Suppressor macrophage (primary cell): ENCODE measurements at places on chromosomes 3 and 15.

DNA sequence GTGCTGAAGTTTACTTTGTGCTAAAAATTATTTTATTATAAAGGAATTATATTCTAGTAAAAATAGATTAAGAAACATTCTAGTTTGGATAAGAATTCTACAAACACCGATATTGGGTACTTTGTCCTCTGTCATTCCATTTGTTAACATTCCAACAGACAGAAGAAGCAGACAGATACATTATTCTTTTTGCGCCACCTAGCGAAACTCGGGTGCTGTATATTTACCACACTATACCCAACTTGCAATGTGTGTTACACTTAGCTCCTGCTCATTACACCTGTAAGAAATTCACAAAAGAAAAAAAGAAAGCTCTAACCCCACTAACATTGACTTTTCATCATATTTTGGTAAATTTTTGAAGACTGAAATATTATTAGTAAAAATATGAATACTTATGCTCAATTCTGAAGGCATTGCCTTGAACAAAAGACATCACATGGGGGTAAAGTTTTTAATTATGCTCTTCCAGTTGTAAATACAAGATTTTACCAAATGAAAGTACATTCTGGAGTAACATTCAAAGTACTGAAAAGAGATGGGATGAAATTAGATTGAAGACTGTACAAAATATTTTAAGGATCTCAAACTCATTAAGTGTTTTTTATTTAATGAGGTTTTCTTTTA is 136.5 kb upstream of the MLF1 start:
- peak; percentile 74 for DNase-seq

DNA sequence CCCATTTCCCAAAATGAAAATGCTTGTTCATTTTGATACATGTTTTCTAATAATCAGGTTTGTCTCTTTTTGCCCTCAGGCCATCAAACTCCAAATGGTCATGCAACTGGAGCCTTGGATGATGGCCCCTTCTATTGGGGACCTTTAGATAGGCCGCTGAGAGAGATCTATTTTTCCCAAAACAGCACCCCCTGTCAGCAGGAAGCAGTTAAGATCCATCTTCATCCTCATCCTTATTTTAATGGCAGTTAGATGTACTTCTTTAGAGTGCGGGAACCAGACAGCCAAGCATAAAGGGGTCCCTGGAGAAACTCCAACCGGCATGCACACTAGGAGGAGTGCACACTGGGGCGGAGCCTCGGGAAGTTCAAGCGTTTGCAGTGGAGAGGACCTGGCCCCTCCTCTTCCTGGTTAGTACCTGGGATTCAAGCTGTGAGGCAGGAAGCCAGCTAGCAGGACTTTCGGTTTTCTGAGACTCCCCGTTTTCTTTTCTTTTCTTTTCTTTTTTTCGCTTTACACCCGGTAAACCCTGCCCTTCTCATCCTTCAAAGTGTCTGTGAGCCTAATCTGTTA is 31.9 kb upstream of the STRIT1 start:
- no peak for DNase-seq

DNA sequence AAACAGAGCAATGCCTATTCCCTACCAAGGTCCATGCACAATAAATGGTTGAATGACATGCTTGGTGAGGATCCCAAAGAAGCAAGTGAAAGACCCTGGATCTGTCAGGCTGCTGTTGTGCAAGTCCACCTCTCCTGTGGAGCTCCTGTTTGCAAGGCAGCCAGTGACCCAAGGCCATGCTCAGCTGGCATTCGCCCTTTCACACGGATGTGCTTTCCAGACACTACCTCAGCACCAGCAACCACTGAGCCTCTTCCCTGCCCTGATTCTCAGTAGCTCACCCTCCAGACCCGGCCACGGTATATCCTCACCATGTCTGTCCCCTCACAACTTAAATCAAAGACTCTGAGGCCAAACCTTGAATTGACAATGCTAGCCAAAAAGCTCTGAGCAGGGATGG is 23.3 kb downstream of the WWTR1 start:
- DNase-seq = no peak

- no peak for DNase-seq
These were observed 21.4 kb upstream of the LEO1 start for GRCh38 chr15:51992953-51993352.

DNA sequence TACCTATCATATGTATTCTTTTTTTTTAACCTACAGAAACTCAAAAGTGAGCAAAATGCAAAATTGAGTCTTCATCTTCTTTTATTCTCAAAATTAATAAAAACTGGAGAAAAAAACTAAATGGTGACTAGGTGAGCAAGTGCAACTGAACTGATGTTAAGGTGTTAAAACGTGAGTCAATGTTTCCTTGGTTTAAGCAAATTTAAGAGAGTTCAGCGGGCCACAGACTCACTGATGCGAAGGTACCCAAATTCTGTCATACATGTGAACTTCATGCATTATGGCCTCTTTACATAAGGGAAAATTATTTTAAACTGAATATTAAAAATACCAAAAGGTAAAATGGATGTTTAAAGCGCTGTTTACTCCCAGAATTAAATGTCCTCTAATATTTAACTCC is 206.6 kb downstream of the FOXP1 start:
- DNase-seq = no peak
